ENCODE measurements at places on chromosomes 1 and 21. TPM values are rescaled to one million over a fixed set of nuclear protein-coding genes. Genes with fewer than 3 reads are reported as not detected.

Gene RNU1-2
- total RNA-seq = under 0.01 TPM

Gene MARK1
- 0.17 TPM for total RNA-seq

Gene GCSAML
- total RNA-seq = not detected

Gene CYP4Z1
- not detected for total RNA-seq

Gene CELA2A
- not detected for total RNA-seq

Gene SV2A
- total RNA-seq = 19.4 TPM

Gene HHIPL2
- total RNA-seq = 0.58 TPM

Gene CHIA
- total RNA-seq = not detected

Gene ARHGEF10L
- 17.2 TPM for total RNA-seq
